ENCODE measurements at places on chromosomes 12 and 14. TPM values are rescaled to one million over a fixed set of nuclear protein-coding genes. Genes with fewer than 3 reads are reported as not detected.

- no peak for DNase-seq
Measured at GRCh38 chr12:29253906-29254625, 105.0 kb downstream of the FAR2 start.

GRCh38 chr12:53916788-53917655 lies 21.6 kb upstream of the HOXC13 start:
- DNase-seq, result no peak

DNA sequence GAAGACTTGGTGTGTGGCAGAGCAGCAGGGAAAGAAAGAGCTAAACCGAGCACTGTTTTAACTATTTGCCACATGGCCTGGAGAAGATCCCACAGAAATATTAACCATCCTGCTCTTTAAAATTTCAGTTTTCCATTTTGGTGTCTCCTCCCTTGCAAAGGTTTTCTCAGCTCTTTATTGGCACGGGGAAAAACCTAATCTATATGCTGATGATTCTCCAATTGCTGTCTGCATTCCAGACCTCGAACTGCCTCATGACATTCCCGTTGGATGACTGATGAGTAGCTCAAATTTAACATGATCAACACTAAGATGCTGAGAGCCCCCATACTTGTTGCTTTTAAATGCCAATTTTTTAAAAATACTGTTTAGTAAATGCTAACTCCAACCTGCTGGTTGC lies 115.0 kb downstream of the EMP1 start:
- DNase-seq, result no peak

DNA sequence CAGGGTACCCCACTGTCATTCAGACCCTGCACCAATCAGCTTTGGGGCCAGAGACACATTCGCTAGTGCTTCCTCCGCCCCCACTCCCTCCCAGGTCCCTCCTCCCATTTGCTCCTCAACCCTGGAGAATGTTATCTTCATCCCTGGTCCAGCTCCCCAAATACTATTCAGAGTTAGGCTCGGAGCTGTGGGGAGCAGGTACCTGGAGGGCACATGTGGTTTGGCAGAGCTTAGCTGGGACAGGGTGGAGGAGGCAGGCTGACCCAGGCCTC lies 19.5 kb downstream of the VSX2 start:
- no peak for DNase-seq

DNA sequence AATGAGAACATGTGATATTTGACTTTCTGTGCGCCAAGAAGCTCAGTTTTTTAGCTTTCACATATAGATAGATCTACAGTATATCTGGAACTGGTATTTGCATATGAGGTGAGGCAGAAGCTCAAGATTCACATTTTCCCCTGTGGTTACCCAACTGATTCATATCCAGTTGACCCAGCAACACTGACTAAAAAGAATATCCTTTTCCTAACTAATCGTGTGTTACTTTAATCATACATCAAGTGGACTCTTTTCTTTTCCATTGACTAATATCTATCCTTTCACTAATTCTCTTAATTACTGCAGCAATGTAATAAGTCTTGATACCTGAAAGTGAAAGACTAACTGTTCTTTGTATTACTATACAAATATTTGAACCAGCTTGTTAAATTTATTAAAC lies 236.1 kb downstream of the AEBP2 start:
- DNase-seq, result no peak

DNA sequence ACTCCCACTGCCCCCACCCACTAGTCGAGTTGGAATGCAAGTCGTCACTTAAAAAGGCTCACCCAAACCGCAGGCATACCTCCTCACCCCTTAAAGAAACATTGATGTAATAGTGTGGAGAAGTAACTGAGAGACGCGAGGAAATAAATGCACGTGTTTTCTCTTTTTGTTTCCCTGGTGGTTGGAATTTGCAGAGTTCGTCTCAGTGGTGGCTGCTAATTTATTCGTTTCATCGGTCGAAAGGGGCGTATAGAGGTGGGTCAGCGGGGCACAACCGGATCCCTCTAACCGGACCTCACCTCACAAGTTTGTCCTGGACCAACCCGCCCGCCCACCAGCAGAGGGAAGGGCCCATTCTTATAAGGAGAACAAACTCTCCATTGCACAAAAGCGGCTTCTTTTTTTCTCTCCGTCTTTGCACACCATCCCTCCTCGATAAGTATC lies 5.0 kb upstream of the NPAS3 start:
- DNase-seq, result no peak

- no peak for DNase-seq
Measured at GRCh38 chr12:113914176-113914575, 51.9 kb downstream of the RBM19 start.

GRCh38 chr14:26172396-26172795 lies 425.4 kb downstream of the NOVA1 start:
- no peak for DNase-seq

Gene KCNC2
- total RNA-seq, result not detected

DNA sequence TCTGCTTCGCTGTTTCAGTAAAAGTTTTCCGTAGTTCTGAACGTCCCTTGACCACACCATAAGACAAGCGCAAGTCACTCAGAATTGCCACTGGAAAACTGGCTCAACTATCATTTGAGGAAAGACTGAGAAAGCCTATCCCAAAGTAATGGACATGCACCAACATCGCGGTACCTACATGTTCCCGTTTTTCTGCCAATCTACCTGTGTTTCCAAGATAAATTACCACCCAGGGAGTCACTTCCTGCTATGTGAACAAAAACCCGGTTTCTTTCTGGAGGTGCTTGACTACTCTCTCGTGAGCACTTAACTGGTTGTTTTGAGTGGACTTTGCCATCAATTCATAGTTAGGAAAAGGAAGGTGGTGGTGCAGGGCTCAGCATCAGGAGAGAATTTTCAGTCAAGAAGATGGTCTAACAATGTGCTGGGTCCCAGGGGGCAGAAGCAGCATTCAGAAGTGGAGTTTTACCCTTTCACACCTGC lies 1.4 kb downstream of the EGLN3 start:
- no peak for DNase-seq

Gene PLEKHG7
- total RNA-seq, result not detected

DNA sequence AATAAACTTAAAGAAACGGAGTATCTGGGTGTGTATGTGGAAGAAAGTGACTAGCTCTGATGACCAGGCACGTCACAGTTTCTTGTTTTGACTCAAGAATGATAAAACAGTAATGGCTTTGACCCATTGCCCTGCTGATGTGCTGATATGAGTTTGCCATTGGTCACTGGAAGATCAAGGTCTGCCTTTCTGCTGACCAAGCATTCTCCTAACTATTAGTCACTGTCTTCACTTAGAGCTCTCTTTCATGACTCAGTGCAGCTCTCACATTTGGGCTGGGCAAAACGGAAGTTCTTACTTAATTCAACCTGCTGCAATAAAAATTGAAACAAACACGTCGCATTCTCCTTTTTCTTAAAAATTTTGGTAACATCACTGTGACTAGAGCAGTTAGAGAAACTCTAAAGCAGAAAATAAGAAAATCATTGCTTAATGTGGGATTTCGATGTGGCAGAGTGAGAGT lies 366.7 kb downstream of the BTG1 start:
- DNase-seq, result peak; percentile 78

Data from Panc1 (cell line).